A549 treated with CpdA at 1 μM for 4 hours (cell line): ENCODE measurements at places on chromosomes 13 and 19. TPM values are rescaled to one million over a fixed set of nuclear protein-coding genes. Genes with fewer than 3 reads are reported as not detected.

ZNF99 gene
- not detected in 5 replicates for total RNA-seq

TRMT1 gene
- total RNA-seq, result 39.1 to 48.0 TPM (median 46.0 TPM) in 5 replicates

FBXO27 gene
- 5.0 to 8.3 TPM (median 7.5 TPM) in 5 replicates for total RNA-seq

CHST8 gene
- total RNA-seq, result 0.22 to 0.45 TPM in 2 of 5 replicates, not detected in the others

PRTN3 gene
- total RNA-seq, result 0.21 to 0.36 TPM (median 0.29 TPM) in 4 of 5 replicates, not detected in the other

RYR1 gene
- total RNA-seq, result 4.3 to 5.0 TPM (median 5.0 TPM) in 5 replicates

ZNF223 gene
- 2.4 to 2.9 TPM (median 2.6 TPM) in 5 replicates for total RNA-seq

IGFL2 gene
- 0.20 to 1.2 TPM (median 0.83 TPM) in 5 replicates for total RNA-seq

CYP4F2 gene
- 0.07 to 0.49 TPM (median 0.21 TPM) in 4 of 5 replicates, not detected in the other for total RNA-seq

LAIR1 gene
- total RNA-seq, result 0.08 to 0.12 TPM in 2 of 5 replicates, not detected in the others

SPACA4 gene
- total RNA-seq, result 0.07 TPM in 1 of 5 replicates, not detected in the others

SYCN gene
- total RNA-seq, result not detected in 5 replicates

FGF14 gene
- total RNA-seq, result 0.01 to 0.02 TPM in 2 of 5 replicates, not detected in the others

NDFIP2 gene
- total RNA-seq, result 18.3 to 20.6 TPM (median 19.8 TPM) in 5 replicates

OR1I1 gene
- total RNA-seq, result not detected in 5 replicates

CD33 gene
- 0.08 TPM in 1 of 5 replicates, not detected in the others for total RNA-seq

TNNT1 gene
- 115 to 148 TPM (median 126 TPM) in 5 replicates for total RNA-seq

KLK3 gene
- not detected in 5 replicates for total RNA-seq

ZNF615 gene
- total RNA-seq, result 3.1 to 4.6 TPM (median 4.1 TPM) in 5 replicates

LATS2 gene
- 6.8 to 8.0 TPM (median 7.6 TPM) in 5 replicates for total RNA-seq

SLC25A23 gene
- 16.8 to 20.1 TPM (median 19.6 TPM) in 5 replicates for total RNA-seq

NANOS3 gene
- total RNA-seq, result 1.9 to 3.9 TPM (median 3.1 TPM) in 5 replicates

TMEM190 gene
- total RNA-seq, result 1.6 to 2.7 TPM (median 1.8 TPM) in 5 replicates

ATXN8OS gene
- not detected in 5 replicates for total RNA-seq

REEP6 gene
- total RNA-seq, result 3.0 to 5.5 TPM (median 5.3 TPM) in 5 replicates

WDFY2 gene
- 1.8 to 4.4 TPM (median 2.8 TPM) in 5 replicates for total RNA-seq

CGB2 gene
- 0.27 to 0.70 TPM (median 0.32 TPM) in 4 of 5 replicates, not detected in the other for total RNA-seq

PGLYRP1 gene
- total RNA-seq, result not detected in 5 replicates

ACP5 gene
- 0.10 to 0.33 TPM (median 0.24 TPM) in 4 of 5 replicates, not detected in the other for total RNA-seq

LILRB2 gene
- total RNA-seq, result 0.14 TPM in 1 of 5 replicates, not detected in the others

GAPDHS gene
- not detected in 5 replicates for total RNA-seq

C19orf85 gene
- not detected in 5 replicates for total RNA-seq

DNAAF3 gene
- 5.2 to 7.2 TPM (median 6.9 TPM) in 5 replicates for total RNA-seq

KLK1 gene
- total RNA-seq, result 0.10 to 0.41 TPM (median 0.16 TPM) in 3 of 5 replicates, not detected in the others

C19orf81 gene
- 4.4 to 11.2 TPM (median 9.5 TPM) in 5 replicates for total RNA-seq

CRX gene
- total RNA-seq, result not detected in 5 replicates

RASAL3 gene
- total RNA-seq, result not detected in 5 replicates

FLT1 gene
- 0.01 TPM in 1 of 5 replicates, not detected in the others for total RNA-seq

SYT5 gene
- total RNA-seq, result 3.0 to 4.6 TPM (median 3.5 TPM) in 5 replicates

KLF1 gene
- 0.08 TPM in 1 of 5 replicates, not detected in the others for total RNA-seq

ZNF296 gene
- total RNA-seq, result 5.1 to 9.5 TPM (median 8.6 TPM) in 5 replicates

CCNE1 gene
- 23.7 to 26.5 TPM (median 25.2 TPM) in 5 replicates for total RNA-seq

GARIN5A gene
- total RNA-seq, result 1.9 to 2.3 TPM (median 2.2 TPM) in 5 replicates

C5AR1 gene
- total RNA-seq, result 0.85 to 2.0 TPM (median 1.6 TPM) in 5 replicates
